H4 (cell line): ENCODE measurements at places on chromosomes 11 and 22. TPM values are rescaled to one million over a fixed set of nuclear protein-coding genes. Genes with fewer than 3 reads are reported as not detected.

The DMC1 gene
- total RNA-seq, result 0.14 and 3.7 TPM in 2 replicates

The OR5P2 gene
- total RNA-seq, result not detected in 2 replicates

The KDM4D gene
- 0.66 and 0.81 TPM in 2 replicates for total RNA-seq

The RTN4R gene
- total RNA-seq, result 3.2 TPM in 2 replicates

The FIBIN gene
- total RNA-seq, result 5.7 and 7.4 TPM in 2 replicates

The BTBD18 gene
- total RNA-seq, result not detected in 2 replicates

The TMEM45B gene
- total RNA-seq, result not detected in 2 replicates

The OR52B2 gene
- not detected in 2 replicates for total RNA-seq

The NRXN2 gene
- total RNA-seq, result 0.17 and 0.35 TPM in 2 replicates

The TIRAP gene
- 1.8 and 3.9 TPM in 2 replicates for total RNA-seq

The PANX3 gene
- not detected in 2 replicates for total RNA-seq

The OR6X1 gene
- total RNA-seq, result not detected in 2 replicates

The SWAP70 gene
- total RNA-seq, result 12.4 and 14.3 TPM in 2 replicates

The POU2AF2 gene
- total RNA-seq, result not detected in 2 replicates

The STIM1 gene
- total RNA-seq, result 22.1 and 22.7 TPM in 2 replicates

The P2RX3 gene
- total RNA-seq, result not detected in 2 replicates

The CACNA1I gene
- 0.19 TPM in 1 of 2 replicates, not detected in the other for total RNA-seq

The POGLUT3 gene
- total RNA-seq, result 63.7 and 64.4 TPM in 2 replicates

The ZNF215 gene
- total RNA-seq, result 10.7 TPM in 2 replicates

The TRPM5 gene
- total RNA-seq, result not detected in 2 replicates

The GSTT2B gene
- 5.2 and 12.3 TPM in 2 replicates for total RNA-seq

The APOL1 gene
- 27.5 and 33.3 TPM in 2 replicates for total RNA-seq

The EHF gene
- total RNA-seq, result not detected in 2 replicates

The OR52A5 gene
- not detected in 2 replicates for total RNA-seq
